ENCODE measurements at places on chromosomes 7 and 10.

DNA sequence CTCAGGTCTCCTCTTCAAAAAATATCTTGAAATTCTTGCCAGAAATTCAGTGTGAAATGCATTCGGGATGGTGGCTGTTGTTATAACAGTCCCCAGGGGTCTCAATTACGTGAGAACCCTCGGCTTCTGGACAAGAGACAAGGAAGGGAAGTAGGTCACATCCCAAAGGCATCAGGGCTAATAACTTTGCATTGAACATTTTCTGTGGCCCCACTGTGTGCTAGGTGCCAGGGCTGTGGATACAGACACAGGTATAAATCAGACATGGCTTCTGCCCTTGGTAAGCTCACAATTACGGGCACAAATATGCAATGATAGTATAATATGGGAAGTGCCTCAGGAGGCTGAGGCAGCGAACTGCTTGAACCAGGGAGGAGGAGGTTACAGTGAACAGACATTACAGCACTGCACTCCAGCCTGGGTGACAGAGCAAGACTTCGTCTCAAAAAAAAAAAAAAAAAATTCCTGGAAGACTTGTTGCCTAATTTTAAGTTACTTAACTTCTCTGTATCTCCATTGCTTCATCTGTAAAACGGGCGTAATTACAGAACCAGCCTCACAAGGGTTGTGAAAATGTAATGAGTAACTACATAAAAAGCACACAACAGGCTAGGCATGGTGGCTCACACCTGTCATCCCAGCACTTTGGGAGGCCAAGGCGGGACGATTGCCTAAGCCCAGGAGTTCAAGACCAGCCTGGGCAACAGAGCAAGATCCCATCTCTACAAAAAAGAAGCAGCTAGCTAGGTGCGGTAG lies 2.5 kb upstream of the RHBDD2 start:
- DNase-seq: no peak

DNA sequence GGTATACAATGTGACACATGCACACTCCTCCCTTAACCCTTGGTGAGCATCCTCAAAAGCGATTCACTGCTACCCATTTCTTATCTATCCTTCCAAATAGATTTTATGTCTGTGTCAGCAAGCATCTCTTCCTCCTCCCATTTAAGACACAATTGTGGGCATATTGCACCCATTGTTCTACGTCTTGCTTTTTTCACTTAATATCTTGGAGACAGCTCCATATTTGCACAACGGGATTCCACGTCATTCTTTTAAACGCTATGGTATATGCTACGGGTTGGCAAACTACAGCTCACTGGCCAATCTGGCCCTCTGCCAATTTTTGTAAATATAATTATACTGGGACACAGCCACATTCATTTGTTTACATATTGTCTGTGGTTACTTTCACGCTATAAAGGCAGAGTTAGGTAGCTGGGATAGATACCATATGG lies 88.6 kb downstream of the RNF216 start:
- no peak for DNase-seq

DNA sequence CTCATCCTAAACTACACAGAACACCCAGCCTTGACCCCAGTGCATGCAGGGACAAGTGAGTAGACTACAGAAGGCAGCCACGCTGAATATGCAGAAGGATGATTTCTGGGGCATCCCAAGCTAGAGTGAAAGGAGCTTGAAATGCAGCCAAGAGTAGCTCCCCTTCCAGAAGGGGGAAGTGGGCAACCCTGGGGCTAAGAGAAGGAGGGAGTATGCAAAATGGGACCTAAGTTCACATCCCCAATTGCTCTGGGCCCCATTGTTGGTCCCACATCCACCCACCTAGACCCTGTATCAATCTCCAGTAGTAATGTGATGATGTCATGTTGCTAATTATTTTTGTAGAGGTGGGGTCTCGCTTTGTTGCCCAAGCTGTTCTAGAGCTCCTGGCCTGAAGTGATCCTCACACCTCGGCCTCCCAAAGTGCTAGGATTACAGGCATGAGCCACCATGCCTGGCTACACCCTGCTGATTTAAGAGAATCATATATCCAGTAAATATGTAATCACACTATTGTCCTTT lies 5.6 kb upstream of the PSTK start:
- DNase-seq: no peak

GRCh38 chr10:90862908-90863514 lies 5.2 kb upstream of the HTR7 start:
- DNase-seq: no peak

DNA sequence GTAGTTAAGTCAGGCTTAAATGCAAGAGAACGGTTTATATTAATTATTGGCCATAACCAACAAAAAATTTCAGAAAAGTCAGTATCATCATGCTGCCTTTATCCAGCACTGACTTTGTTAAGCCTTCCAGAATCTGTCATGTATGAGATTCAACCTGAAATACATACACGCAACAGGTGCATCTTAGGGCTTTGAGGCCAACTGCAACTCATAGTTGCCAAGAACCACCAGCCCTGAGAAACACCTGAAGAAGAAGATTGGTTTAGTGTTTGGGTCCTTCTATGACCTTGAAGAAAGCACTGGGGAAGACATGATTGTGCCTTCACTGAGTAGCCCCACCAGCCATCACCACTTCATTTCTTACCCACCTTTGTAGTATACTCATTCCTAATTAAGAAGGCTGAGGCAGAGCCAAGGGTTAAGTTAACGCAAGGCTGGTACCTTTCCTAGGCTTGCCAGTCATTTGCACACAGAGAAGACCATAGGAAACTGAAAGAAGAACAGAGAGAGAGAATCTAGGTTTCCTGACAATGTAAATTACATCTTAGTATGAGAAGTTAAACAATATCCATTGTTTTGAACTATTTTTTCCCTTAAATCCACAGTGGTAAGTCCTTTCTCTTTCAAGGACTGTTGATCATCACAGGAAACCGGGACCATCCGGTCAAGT lies 200.1 kb upstream of the PRKCQ start:
- no peak for DNase-seq

- DNase-seq: peak; percentile 41
Measured at GRCh38 chr10:120824881-120825309, 26.3 kb upstream of the WDR11 start.
